ENCODE measurements at places on chromosomes 7 and 10. TPM values are rescaled to one million over a fixed set of nuclear protein-coding genes. Genes with fewer than 3 reads are reported as not detected.

MSMB gene
- not detected for total RNA-seq

HKDC1 gene
- 10.6 TPM for total RNA-seq

CLRN3 gene
- total RNA-seq = not detected

ADAM12 gene
- 40.8 TPM for total RNA-seq

CTAGE6 gene
- total RNA-seq = 0.44 TPM

Measured in uterine smooth muscle cell (primary cell).